ENCODE measurements at places on chromosomes 2 and 18.

DNA sequence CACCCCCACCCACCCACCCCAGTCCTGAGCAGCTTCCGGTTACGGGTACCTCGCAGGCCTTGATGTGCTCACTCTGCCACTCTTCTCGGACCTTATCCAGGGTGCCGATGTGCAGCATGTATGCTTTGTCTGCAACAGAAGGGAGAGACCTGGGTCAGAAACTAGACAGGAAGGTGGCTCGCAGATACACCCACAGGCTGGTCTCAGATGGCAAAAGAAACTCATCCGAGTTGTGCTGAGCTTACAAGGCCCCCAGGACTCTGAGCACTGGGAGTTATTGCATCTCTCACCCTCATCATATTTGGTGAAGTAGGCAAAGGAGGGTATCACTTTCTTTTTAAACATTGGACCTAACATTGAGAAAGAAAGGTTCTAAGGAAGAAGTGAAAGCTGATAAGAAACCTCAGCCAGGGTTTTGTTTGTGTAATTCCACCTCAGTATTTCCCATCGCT is 30.6 kb upstream of the EPG5 start:
- DNase-seq = no peak

- no peak for DNase-seq
Measured at GRCh38 chr18:22314420-22314819, 103.3 kb downstream of the CTAGE1 start.

DNA sequence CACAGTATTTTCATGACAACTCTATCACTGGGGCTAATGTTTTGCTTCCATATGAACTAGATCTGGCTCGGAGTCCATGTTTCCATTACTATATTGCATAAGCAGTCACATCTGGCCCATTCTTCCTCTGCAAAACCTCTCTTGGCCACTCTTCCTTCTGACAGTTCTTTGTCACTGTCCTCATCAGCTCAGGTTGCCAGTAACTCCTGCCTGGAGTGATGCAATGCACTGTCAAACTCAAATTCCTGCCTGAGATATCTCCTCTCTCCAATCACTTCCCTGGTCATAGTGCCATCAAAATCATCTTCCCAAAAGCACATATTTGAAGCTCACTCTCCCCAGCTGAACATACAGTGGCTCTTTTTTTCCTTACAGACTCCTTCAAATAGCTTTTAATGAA is 66.1 kb downstream of the COLEC12 start:
- DNase-seq = no peak

- no peak for DNase-seq
Measured at GRCh38 chr2:63856303-63856603, 14.6 kb downstream of the UGP2 start.

Data from lower leg skin (tissue), 4 donors.